ENCODE measurements at places on chromosomes 1 and 21. TPM values are rescaled to one million over a fixed set of nuclear protein-coding genes. Genes with fewer than 3 reads are reported as not detected.

Gene ERI3
- 52.4 TPM for total RNA-seq

Gene MINDY1
- total RNA-seq, result 11.6 TPM

Gene DRAM2
- 97.4 TPM for total RNA-seq

Gene IL20
- not detected for total RNA-seq

Measured in tracheal epithelial cell (primary cell).